ENCODE measurements at places on chromosomes 6 and 20. TPM values are rescaled to one million over a fixed set of nuclear protein-coding genes. Genes with fewer than 3 reads are reported as not detected.

Gene TSPYL4
- total RNA-seq: 46.7 TPM

GRCh38 chr6:35569011-35569461 is 56.3 kb upstream of the TULP1 start:
- no peak for DNase-seq

GRCh38 chr20:5855939-5856338 is 94.4 kb downstream of the TRMT6 start:
- no peak for DNase-seq

- DNase-seq: no peak
These were observed 16.5 kb upstream of the UBE2J1 start for GRCh38 chr6:89368999-89369398.

Gene ME1
- 4.2 TPM for total RNA-seq

DNA sequence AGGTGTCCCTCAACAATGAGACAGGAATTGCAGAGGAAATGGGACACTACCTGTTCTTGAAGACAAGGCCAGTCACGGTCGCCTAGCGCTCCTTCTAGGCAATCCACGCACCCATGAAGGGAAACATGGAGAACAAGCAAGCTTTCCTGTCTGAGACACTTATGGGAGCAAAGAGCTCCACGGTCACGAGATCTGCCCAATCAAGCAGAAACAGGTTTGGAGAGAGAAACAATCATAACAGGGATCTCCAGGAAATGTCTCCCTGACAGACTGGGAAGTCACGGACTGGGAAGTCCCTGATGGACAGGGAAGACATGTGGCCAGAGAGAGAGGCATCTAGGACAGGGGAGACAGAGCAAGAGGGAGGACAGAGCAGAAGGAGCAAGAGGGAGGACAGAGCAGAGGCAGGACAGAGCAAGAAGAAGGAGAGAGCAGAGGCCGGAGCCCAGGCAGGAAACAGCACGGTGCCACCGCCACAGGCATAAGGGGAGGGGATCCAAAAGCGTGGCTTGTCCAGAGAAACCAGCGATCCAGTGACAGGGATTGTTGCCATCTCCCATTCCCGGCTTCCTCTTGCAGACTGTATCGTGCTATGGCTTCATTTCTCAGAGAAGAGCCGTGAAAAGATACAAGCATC is 167.8 kb upstream of the ZNF337 start:
- DNase-seq: no peak

DNA sequence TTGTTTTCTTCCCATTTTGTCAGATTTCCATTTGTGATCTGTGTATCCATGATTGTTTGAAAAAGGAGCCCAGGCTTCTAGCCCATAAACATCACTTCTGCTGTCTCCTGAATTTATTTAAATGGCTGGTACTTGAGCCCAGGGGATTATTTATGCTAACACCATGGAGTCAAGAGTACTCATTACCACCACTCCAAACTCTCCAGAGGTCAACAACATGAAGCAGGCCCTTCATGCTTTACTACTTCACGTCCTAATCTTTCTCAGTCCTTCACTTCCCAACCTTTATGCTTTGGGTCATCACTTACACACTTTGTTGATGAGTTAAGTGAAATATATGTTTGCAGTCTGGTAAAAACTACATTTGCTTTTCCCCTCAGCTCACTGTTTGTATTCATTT is 247.8 kb downstream of the BMP2 start:
- DNase-seq: no peak
